ENCODE measurements at places on chromosomes 5 and 9. TPM values are rescaled to one million over a fixed set of nuclear protein-coding genes. Genes with fewer than 3 reads are reported as not detected.

GRCh38 chr9:88161144-88161543 is 22.9 kb upstream of the SPATA31C2 start:
- H3K4me1 ChIP-seq = no peaks in the 10 kb centered on the region
- H3K4me3 ChIP-seq = no peak overlapping the region
- H3K27ac ChIP-seq = no peak overlapping the region
- no peaks in the 10 kb centered on the region for H3K36me3 ChIP-seq
- H3K27me3 ChIP-seq = peaks cover 21% of the 10 kb centered on the region

GRCh38 chr5:91092859-91093783 is 290.0 kb downstream of the ARRDC3 start:
- DNase-seq = no peak
- no peak overlapping the region for H3K4me3 ChIP-seq
- no peaks in the 10 kb centered on the region for H3K36me3 ChIP-seq

- peaks cover 3% of the 10 kb centered on the region for H3K36me3 ChIP-seq
- H3K4me1 ChIP-seq = peaks cover 11% of the 10 kb centered on the region
- no peak overlapping the region for H3K27ac ChIP-seq
These were observed 6.4 kb upstream of the DCTN4 start for GRCh38 chr5:150765011-150765798.

Gene SPATA31A3
- not detected for total RNA-seq

DNA sequence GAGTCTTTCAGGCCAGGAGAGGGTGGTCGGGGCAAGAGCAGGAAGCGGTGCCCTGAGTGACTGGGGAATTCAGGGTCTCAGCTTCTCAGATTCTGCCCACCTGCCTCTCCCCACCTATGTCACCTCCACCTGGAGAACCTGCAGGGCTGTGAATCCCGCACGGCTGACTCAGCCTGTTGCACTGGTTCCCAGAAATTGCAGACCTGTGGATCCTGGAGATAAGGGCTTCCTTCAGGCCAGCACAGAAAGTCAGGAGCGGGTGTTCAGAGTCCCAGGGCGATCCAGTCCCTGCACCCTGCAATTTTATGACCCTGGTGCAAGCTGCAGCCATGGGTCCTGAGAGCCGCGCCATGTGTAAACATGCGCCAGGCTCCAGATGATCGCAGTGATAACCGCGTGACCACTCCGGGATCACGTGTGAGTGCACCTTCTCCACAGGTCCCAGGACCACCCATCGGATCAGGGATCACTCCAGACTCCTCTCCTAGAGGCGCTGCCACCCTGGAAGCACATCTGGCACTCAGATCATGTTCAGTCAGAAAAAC is 17.8 kb downstream of the IRX4 start:
- no peak for DNase-seq
- no peak overlapping the region for H3K27ac ChIP-seq
- H3K36me3 ChIP-seq = no peaks in the 10 kb centered on the region
- H3K4me1 ChIP-seq = no peaks in the 10 kb centered on the region

DNA sequence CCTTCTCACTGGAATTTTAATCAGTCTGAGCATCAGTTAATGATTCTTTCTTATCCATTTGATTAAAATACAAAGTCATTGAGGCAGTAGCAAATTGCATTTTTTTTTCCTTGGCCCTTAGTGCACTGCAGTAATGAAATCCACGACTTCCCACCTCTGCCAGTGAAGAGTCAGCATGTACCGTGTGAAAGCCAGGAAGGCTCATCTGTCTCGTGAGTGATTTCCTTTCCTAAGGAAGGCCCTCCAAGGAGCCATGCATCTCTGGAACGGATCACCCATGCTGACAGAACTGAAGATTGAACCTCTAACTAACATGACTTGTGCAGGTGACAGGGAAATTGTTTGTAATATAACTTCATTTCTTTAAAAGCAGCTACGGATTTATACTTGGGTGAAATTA is 51.6 kb downstream of the MED10 start:
- no peaks in the 10 kb centered on the region for H3K4me1 ChIP-seq
- H3K4me3 ChIP-seq = no peak overlapping the region
- H3K27ac ChIP-seq = no peak overlapping the region
- DNase-seq = no peak
- no peaks in the 10 kb centered on the region for H3K27me3 ChIP-seq
- no peaks in the 10 kb centered on the region for H3K36me3 ChIP-seq

Gene IFNA13
- not detected for total RNA-seq

DNA sequence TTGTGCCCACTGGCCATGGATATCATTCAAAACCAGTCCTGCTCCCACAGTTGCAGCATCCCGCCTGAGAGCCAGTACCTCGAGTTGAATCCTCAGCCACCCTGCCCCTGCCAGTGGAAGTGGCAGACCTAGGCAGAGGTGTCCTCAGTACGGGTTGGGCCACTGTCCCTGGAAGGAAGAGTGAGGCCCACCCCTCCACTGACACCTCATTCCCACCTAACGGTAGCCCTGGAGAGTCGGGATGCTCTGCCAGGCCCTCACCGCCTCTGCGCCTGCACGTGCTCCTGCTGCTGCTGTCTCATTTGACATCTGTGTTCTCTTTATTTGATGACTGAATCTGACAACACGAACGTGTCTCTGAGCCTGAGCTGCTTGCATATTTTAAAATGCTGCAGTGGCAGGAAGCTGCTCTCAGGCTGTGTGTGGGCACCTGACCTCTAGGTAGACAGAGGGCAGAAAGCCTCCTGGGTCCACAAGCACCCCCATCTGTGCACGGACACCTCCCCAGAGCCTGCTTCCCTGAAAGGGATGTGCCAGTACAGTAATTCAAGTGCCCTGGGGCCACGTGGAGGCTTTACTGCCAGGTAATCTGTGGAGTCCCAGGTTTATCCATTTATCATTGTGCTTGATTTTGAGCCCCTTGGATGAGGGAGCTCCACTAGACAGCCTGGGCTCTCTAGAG is 194.7 kb downstream of the CACNA1B start:
- H3K4me3 ChIP-seq = no peak overlapping the region
- no peak for DNase-seq
- H3K27me3 ChIP-seq = no peaks in the 10 kb centered on the region
- H3K27ac ChIP-seq = no peak overlapping the region

DNA sequence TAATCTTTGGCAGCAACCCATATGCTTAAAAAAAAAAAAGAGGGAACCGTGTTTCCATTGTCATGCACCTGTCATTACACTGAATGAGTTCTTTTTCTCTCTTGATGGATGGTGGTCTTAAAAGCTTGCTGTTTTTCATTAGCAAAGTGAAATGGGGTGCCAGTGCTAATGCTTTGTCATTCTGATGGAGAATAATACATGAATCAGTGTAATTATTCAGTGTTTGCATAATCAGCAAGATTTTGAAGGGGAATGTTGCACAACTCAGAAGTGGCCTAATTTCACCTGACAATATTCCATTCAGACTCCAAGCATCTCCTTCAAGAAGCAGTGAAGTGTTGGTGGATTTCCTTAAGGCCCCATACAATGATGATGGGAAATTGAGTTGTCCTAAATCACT is 38.1 kb downstream of the MAP1B start:
- H3K36me3 ChIP-seq = no peaks in the 10 kb centered on the region
- DNase-seq = no peak
- no peak overlapping the region for H3K27ac ChIP-seq
- no peaks in the 10 kb centered on the region for H3K4me1 ChIP-seq
- H3K4me3 ChIP-seq = no peak overlapping the region
- peaks cover 31% of the 10 kb centered on the region for H3K27me3 ChIP-seq

- H3K4me3 ChIP-seq = no peak overlapping the region
- no peaks in the 10 kb centered on the region for H3K36me3 ChIP-seq
- H3K4me1 ChIP-seq = no peaks in the 10 kb centered on the region
- H3K27ac ChIP-seq = no peak overlapping the region
- no peak for DNase-seq
- no peaks in the 10 kb centered on the region for H3K27me3 ChIP-seq
These were observed 637.6 kb upstream of the SGCD start for GRCh38 chr5:155689406-155689805.

Gene SH3RF2
- 0.27 TPM for total RNA-seq

Data from activated CD4-positive, alpha-beta T cell treated with anti-CD3 and anti-CD28 coated beads, Interleukin-2, amount 10 ng/mL, durations not matched to agents 7 days and 5 days (primary cell).